ENCODE measurements at places on chromosomes 3 and 15.

DNA sequence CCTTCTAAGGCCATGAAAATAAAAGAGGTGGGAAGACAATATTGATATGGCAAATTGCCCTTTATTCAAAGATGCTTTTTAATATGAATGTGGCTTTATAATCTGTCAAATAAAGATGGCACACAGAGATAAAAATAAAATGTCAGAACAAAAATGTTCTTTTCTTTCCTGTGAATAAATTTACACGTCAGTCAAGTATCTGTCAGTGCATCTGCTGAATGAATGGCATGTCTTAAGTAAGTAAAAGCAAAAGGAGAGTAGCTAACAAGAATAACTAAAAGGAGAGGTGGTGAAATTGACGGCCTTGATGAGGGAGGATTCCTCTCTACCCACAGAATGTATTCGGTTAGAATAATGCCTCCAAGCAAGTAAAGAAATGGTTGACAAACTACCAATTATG, 1021.7 kb upstream of the GBE1 start:
- no peak for DNase-seq

GRCh38 chr3:110929816-110930215, 141.8 kb upstream of the NECTIN3 start:
- DNase-seq: no peak

DNA sequence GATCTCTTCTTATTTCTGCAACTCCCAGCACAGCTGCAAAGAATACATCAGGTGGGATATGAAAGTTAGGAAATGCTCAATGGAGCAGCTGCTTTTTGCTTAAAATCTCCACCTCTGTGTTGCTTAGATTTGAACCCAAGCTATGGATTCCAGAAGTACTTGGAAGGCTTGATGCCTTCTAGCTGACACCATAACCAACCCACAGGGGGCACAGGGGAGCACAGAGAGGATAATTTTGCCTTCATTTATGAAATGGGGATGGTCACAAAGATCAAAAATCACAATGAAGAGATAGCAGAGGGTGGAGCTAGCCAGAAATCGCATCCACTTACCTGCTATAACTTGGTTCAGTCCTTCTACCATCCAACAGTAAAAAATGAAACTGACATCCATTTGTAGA, 75.7 kb downstream of the DUT start:
- DNase-seq: no peak

DNA sequence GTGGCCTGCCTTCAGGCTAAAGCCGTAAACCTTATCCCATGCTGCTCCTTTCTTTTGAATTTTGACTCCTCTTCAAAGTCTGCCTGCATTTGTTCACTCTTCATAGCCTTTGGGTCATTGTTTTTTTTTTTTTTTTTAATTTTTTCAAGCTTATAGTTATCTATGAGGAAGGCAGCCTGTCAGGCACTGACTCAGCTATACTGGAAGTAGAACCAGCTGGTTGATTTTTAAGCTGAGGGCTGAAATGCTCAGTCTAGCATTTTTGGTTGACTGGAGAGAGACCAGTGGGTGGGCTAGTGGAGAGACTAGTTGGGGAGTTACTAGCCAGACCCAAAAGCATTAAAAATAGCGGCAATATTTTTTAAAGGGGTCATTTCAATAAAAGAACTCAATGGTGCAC, 44.1 kb downstream of the C3orf20 start:
- no peak for DNase-seq

GRCh38 chr3:122415104-122415744, 638 bp downstream of the WDR5B start:
- peak; percentile 68 for DNase-seq

- peak; percentile 72 for DNase-seq
Observed at GRCh38 chr3:16841904-16842271, 42.9 kb upstream of the PLCL2 start.

- DNase-seq: no peak
Observed at GRCh38 chr3:134146666-134147065, 104.0 kb downstream of the RYK start.

- DNase-seq: no peak
Observed at GRCh38 chr3:161599697-161600096, 103.1 kb downstream of the OTOL1 start.

DNA sequence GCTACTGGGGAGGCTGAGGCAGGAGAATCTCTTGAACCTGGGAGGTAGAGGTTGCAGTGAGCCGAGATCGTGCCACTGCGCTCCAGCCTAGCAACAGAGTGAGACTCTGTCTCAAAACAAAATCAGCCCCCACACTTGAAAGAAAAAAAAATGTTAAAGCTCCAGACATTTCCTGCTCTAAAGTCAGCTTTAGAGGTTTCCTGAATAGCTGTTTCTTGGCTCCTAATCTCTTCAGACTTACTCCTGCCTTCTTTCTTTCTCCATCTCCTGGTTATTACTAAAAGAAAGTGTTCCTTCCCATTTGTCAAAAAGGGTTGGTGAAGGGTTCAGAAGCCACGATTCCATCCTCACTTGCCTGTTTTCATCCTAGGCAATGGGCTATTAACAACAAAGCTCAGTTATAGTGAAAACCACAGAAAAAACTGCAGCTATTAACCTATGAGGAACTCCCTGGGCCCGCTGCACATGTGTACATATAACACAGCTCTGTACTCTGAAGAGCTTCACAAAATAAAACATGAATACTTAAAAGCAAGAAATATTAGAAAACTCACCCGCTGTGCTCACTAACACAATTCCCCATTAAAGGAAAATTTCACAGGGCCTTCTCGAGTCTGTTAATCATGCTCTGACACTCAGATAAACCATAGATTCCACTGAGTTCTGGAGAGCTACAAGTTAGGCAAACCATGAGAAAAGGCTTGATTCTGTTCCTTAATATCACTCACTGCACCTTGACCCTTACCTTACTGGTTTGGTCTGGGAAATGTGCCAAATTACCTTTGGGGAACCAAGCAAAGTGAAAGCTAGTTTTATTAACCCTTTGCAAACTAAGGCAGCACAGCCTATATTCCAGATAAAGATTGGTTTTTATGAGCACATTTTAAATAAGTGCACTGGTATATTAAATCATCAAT, 89.9 kb upstream of the TSPAN3 start:
- DNase-seq: no peak

DNA sequence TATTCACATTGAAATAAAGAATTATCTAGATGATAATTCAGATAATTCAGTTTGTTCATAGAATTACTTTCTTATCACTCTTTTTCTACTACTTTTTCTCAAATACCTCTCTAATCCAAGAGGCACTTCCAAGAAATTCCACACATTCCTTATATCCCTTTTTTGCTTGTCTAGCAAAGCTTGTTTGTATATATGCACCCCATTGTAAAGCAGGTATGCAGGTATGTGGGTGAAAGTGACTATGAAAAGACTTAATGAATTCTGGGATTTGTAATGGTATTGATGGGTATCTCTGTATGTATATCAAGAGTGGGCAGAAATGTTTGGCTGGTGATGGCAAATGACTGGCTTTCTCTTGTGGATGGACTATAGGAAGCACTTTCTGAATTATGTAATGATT, 94.1 kb upstream of the FGF7 start:
- DNase-seq: no peak

GRCh38 chr15:58988006-58988785, 733 bp downstream of the RNF111 start:
- peak; percentile 68 for DNase-seq

DNA sequence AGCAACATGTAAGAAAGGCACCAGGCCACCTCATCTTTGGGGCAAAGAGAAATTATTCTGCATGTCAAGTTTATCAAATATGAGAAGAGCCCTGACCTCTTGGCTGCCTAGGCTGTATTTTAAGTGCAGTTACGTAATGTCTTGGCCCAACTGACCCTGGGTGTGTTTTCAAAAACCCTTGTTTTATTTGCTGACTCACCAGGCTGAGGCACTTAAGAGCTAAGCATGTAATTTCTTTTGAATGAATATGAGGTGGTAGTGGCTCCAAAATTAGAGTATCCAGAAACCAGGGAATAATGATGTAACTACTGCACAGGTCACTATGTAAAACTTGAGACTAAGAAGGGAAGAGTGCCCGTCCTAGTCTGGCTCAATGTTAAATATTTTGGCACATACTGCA, 24.3 kb downstream of the PGPEP1L start:
- no peak for DNase-seq

GRCh38 chr15:40721701-40722100, 26.7 kb downstream of the RAD51 start:
- DNase-seq: no peak

DNA sequence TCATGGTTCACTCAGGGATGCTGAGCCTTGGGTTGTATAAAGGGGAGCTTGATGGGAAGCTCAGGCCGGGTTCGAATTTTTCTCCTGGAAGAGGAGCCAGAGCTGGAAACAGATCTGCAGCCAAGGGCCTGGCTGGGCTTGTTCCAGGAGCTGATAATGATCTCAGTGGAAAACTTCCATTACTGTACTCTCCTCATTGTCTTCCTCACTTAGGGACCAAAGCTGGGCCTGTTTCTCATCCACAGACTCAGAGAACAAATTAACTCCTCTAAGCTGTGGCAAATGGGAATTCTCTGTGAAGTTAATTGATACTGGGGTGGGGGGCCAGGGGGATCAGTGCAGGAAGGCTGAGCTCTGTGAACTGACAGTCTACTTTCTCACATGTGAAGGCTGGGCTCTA, 92.0 kb downstream of the PRICKLE2 start:
- DNase-seq: no peak

GRCh38 chr3:152076148-152076547, 192.6 kb upstream of the MBNL1 start:
- no peak for DNase-seq

GRCh38 chr3:29382845-29383244, 102.0 kb downstream of the RBMS3 start:
- DNase-seq: no peak

- no peak for DNase-seq
Observed at GRCh38 chr3:57646723-57647122, 46.2 kb downstream of the DENND6A start.

DNA sequence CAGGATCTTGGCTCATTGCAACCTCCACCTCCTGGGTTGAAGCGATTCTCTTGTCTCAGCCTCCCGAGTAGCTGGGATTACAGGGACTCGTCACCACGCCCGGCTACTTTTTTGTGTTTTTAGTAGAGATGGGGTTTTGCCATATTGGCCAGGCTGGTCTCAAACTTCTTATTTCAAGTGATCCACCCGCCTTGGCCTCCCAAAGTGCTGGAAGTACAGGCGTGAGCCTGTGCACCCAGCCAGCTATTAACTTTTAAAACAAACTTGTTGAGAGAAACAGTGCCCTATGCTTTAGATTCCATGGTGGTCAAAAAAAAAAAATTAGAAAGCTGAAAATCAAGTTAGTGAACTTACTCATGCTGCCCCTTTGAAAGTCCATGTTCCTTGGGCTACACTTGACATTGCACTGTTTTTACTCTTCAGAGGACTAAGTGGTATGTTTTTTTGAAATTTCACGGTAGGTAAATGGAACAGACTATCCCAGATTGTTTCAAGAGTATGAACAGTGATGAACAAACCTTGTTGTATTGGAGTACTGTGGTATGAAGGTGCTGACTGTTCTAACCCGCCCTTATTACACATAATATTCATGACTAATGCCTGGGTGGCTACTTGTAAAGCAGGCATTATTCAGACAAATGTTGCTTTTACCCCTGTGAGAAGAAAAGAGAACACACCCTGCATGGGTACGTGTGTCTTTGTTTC, 206.9 kb downstream of the KLHL25 start:
- DNase-seq: no peak

DNA sequence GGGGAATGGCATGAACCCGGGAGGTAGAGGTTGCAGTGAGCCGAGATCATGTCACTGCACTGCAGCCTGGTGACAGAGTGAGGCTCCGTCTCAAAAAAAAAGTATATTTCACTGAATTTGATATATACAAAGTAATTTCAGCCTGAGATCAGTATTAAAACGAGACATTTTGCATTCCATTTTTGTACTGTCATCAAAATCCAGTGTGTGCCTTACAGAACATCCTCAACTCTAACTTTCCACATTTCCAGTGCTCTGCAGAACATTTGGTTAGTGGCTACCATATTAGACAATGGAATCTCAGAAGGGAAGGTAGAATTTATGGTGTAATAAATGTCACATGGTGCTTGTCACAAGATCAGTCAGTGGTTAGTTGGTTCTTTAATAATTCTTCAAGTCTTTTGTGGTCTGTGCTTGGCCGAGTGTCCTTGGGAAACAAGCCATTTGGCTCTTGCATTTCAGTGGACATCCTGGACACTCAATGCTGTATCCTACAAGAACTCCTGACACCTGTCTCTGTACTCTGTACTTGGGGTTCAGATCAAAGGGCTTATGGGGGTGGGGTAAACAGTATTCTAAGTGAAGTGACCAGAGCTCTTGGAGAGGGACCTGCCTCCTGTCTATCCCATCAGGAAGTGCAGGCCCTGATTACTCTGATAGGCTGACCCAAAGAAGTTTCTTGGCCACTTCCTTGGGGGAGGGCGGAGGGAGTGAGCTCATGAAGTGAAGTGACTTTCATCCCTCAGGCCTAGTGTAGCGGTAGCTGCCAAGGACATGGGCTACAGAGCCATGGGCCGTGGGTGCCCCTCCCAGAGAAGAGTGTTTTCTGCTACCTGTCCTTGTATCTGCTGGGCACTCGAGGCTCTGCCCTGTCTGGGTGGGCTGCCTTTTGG, 3.7 kb downstream of the ACVR2B start:
- DNase-seq: no peak

DNA sequence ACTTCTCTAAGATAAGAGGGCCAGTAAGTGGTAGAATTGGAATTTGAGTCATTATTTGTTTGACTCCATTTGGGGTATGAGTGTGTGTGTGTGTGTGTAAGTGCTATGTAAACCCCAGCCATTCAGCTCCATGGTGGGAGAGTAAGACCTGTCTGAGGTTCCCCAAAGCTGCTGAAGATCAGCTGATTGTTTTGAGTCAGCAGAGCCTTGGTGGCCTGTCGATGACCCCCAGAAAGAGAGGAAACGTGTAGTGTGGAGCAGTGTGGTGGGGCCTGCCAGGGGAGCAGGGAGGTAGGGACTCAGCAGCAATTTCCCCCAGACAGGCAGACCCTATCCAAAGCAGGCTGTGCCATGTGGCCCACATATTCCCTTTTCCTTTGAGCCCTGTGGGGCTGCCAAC, 5.3 kb downstream of the DVL3 start:
- no peak for DNase-seq

- DNase-seq: no peak
Observed at GRCh38 chr15:40347559-40348473, 3.0 kb upstream of the PHGR1 start.

DNA sequence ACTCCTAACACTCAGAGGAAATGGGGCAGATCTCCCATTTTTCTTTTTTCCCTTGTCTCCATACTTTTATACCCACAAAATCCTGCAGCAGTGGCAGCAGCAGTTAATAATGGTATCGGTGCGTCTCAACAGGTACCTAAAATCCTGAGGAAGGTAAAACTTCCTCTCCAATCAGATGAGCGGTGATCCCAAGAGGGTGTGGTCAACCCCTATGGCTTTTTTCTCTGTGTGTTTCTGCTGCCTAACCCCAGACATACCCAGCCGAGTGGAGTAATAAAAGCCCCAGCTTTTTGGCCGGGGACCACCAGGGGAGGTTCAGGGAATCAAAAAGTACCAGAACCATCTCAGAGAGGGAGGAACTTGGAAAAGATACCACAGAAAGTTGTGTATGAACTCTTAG, 9.1 kb downstream of the GK5 start:
- no peak for DNase-seq

GRCh38 chr15:41894791-41895463, 1.1 kb upstream of the SPTBN5 start:
- peak; percentile 91 for DNase-seq

All from activated naive CD4-positive, alpha-beta T cell treated with anti-CD3 and anti-CD28 coated beads, Interleukin-2, amount 10 ng/mL, durations not matched to agents 7 days and 5 days (primary cell).